Neuronal stem cell (in vitro differentiated cells): ENCODE measurements at places on chromosomes 1 and 21.

GRCh38 chr1:14296795-14297194 is 301.7 kb upstream of the KAZN start:
- H3K4me3 ChIP-seq, result no peak overlapping the region
- H3K36me3 ChIP-seq, result no peaks in the 10 kb centered on the region
- H3K27me3 ChIP-seq, result no peaks in the 10 kb centered on the region
- H3K27ac ChIP-seq, result no peak overlapping the region

DNA sequence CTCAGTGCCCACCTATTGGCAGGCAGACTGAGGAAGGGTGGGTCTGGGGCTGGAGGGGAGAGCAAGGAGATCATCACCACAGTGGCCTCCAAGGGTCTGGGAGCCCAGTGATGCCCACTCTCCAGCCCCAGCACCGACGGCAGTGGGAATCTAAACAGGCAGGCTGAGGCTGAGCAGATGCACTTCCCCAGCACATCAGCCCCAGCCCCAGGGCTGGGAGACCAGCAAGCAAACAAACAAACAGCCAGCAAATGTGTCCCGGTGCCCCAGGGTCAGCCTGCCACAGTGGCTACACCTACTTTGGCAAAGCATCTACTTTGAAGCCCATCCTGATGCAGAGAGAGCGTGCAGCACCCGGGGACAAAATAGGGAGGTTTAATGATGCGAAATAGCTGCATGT is 216.3 kb upstream of the ZC3H12A start:
- H3K27ac ChIP-seq, result no peak overlapping the region
- H3K4me1 ChIP-seq, result peaks cover 11% of the 10 kb centered on the region
- no peak overlapping the region for H3K4me3 ChIP-seq
- no peaks in the 10 kb centered on the region for H3K27me3 ChIP-seq

GRCh38 chr1:19835578-19835977 is 20.5 kb upstream of the RNF186 start:
- no peaks in the 10 kb centered on the region for H3K4me1 ChIP-seq
- no peaks in the 10 kb centered on the region for H3K36me3 ChIP-seq
- H3K4me3 ChIP-seq, result no peak overlapping the region
- H3K27ac ChIP-seq, result no peak overlapping the region
- DNase-seq, result no peak

GRCh38 chr1:42684139-42684538 is 1.9 kb downstream of the YBX1 start:
- no peak overlapping the region for H3K27ac ChIP-seq
- DNase-seq, result no peak
- peaks cover 20% of the 10 kb centered on the region for H3K36me3 ChIP-seq
- peaks cover 10% of the 10 kb centered on the region for H3K4me1 ChIP-seq
- no peaks in the 10 kb centered on the region for H3K27me3 ChIP-seq
- H3K4me3 ChIP-seq, result peak overlapping the region; percentile 68

- H3K27ac ChIP-seq, result no peak overlapping the region
- H3K4me3 ChIP-seq, result peak overlapping the region; percentile 98
- H3K36me3 ChIP-seq, result peaks cover 55% of the 10 kb centered on the region
- H3K27me3 ChIP-seq, result no peaks in the 10 kb centered on the region
- no peaks in the 10 kb centered on the region for H3K4me1 ChIP-seq
- DNase-seq, result no peak
Observed at GRCh38 chr1:204409836-204410687, 1.6 kb downstream of the PPP1R15B start.

DNA sequence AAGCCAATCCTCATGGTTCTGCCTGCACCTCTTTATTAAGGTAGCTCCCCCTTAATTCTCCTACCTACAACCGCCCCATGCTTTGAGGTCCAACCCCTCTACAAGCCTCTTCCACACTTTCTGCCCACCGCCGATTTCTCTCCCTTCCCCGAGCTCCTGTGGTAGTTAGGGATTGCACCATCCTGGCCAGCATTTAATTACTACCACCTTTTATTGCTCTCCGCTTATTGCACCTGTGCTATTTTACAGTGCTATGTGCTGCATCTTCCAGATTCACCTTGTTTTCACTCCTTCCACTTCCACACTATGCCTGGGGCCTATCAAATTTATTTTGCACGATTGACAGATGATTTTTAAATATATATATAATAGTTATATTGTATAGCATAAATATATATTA is 29.3 kb upstream of the DNAJC11 start:
- no peak overlapping the region for H3K4me3 ChIP-seq
- H3K27ac ChIP-seq, result no peak overlapping the region
- H3K27me3 ChIP-seq, result no peaks in the 10 kb centered on the region
- no peaks in the 10 kb centered on the region for H3K36me3 ChIP-seq
- DNase-seq, result no peak
- H3K4me1 ChIP-seq, result no peaks in the 10 kb centered on the region

- no peak for DNase-seq
- no peaks in the 10 kb centered on the region for H3K27me3 ChIP-seq
- no peaks in the 10 kb centered on the region for H3K4me1 ChIP-seq
- H3K36me3 ChIP-seq, result no peaks in the 10 kb centered on the region
Observed at GRCh38 chr1:52294580-52294979, 71.4 kb downstream of the CC2D1B start.

DNA sequence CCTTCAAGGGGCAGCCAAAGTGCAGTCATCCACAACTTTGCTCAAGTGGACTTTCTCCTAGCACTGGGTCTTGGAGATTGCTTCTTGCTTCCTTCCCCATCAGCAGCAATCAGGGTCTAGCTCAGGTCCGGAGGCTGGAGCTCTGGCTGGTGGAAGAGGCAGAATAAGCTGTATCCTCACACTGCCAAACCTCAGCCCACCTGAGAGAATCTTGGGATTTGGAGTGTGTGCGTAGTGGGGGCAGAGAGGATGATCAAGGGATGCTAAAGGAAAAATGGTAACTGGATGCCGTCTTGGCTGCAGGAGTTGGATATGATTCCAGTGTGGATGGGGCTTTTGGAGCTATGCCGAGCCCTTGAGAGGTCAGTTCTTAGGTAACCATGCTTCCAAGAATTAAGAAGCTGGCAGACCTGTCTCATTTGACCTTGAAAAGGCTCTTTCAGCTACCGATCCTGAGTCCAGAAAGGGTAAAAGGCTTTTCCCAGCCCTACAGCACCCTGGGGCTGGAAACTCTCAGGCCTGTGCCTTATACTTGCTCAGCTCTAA is 4.5 kb upstream of the NFASC start:
- H3K4me1 ChIP-seq, result peaks cover 12% of the 10 kb centered on the region
- H3K4me3 ChIP-seq, result no peak overlapping the region
- H3K27me3 ChIP-seq, result no peaks in the 10 kb centered on the region
- H3K36me3 ChIP-seq, result no peaks in the 10 kb centered on the region

DNA sequence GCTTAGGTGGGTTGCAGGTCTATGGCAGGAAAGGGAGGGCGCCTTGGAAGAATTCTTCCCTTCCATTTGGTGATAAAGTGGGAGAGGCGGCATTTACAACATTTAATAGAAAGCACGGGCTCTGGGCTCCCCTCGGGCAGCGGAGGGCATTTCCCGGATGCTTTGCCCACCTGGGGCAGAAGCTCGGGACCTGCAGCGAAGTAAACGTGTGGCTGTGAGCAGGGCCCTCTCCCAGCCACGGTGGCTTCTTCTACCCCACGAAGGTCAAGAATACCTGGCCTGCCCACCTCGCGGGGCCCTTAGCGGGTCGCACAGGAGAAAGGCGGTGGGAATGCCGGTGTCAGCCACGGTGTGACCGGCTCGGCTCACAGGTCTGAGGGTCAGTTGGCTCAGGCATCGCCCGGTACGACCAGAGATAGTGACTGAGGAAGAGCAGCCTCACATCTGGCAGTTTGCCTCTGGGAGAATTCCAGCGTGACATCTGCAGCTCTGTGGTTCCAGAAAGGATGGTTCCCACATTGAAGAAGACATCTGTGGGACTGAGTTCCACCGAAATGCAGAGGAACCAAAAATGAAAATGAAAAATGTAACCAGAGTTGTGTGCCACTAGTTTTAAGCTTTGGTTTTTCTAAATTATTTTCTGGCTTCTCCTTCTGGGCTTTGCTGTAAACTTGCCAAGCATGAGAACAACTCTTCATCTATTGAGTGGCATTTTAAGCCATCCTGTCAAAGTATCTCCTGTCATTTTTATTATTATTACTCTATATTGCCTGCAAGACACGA is 720 bp upstream of the F3 start:
- H3K36me3 ChIP-seq, result peaks cover 29% of the 10 kb centered on the region
- H3K4me3 ChIP-seq, result peak overlapping the region; percentile 81
- peaks cover 6% of the 10 kb centered on the region for H3K4me1 ChIP-seq

DNA sequence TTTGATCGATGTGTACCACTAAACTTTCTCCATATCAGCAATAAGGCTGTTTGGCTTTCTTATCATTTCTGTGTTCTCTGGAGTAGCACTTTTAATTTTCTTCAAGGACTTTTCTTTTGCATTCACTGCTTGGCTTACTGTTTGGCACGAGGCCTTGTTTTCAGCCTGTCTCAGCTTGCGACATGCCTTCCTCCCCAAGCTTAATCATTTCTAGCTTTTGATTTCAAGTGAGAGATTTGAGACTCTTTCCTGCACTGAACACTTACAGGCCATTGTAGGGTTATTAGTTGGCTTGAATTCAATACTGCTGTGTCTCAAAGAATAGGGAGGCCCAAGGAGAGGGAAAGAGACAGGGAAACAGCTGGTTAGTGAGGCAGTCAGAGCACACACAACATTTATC is 120.6 kb upstream of the KCND3 start:
- H3K4me1 ChIP-seq, result no peaks in the 10 kb centered on the region
- H3K27me3 ChIP-seq, result peaks cover 2% of the 10 kb centered on the region
- H3K36me3 ChIP-seq, result no peaks in the 10 kb centered on the region
- H3K27ac ChIP-seq, result no peak overlapping the region
- H3K4me3 ChIP-seq, result no peak overlapping the region
- DNase-seq, result no peak

DNA sequence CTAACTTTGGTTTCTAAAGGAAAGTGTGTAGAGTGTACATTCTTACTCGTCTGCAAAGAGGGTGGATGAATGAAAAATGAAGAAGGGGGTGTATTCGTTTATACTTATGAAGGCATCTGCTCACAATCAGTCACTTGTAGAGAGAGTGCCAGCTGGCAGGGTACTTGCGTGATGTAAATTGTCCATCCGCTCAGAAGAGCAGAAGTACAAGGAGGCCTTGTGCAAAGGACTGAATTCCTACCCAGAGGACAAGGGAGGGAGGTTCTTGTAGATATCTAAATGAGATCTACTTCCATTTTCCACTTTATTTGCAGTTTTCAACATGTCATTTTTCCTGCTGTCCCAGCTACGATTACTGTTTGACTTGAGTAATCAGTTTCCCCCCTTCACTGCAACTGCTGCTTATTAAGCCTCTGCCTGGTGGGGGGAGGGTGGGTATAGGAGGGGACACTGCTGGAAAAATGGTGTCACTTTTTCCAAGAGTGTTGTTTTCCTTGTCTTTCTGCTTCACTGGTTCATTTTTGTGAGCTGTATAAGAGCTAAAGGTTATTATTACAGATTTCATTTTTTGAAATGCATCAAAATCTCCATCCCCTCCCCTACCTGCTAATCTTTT is 67.3 kb downstream of the LAMC1 start:
- no peaks in the 10 kb centered on the region for H3K27me3 ChIP-seq
- H3K27ac ChIP-seq, result no peak overlapping the region
- no peak overlapping the region for H3K4me3 ChIP-seq

DNA sequence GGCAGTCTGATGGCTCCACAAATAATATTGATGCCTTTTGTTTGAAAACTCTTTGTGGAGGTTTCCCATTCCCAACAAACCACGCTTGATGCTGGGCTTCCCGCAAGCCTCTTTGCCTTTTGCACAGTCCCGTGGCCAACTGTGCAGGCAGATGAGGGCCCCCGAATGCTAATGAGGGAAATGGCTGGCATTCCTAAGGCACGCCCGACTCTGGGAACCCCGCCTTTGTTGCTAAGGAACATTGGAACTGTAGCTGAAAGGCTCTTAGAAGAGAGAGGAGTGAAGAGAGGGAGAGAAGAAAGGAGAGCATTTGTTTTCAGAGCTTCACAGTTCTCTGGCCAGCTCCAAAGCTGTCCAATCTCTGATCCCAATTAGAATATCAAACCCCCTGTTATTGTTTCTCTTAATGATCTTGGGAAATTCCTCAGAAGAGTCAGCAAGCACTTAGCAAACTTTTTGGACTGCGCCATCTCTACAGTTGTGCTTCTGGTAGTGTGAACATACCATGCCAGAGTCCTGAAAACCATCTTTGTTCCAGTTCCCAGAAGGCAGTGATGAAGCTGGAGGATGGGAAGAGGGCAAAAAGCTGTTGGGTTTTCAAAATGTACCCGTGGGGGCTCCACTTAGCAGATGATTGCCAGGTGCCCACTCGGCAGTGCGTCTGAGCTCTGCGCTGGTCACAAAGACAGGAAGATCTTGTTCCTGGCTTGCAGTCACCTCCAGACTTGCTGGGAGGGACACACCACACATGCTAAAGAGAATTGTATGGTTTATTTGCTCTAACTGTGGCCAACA is 60.1 kb upstream of the CYP2J2 start:
- H3K4me3 ChIP-seq, result no peak overlapping the region
- H3K27ac ChIP-seq, result no peak overlapping the region
- H3K4me1 ChIP-seq, result peaks cover 8% of the 10 kb centered on the region

- no peak overlapping the region for H3K4me3 ChIP-seq
- H3K27ac ChIP-seq, result no peak overlapping the region
- H3K36me3 ChIP-seq, result no peaks in the 10 kb centered on the region
- DNase-seq, result no peak
Observed at GRCh38 chr1:87894062-87894461, 565.4 kb downstream of the LMO4 start.

GRCh38 chr1:7425229-7425628 is 345.9 kb upstream of the VAMP3 start:
- no peaks in the 10 kb centered on the region for H3K27me3 ChIP-seq
- H3K36me3 ChIP-seq, result no peaks in the 10 kb centered on the region
- no peak overlapping the region for H3K4me3 ChIP-seq
- no peak for DNase-seq
- no peak overlapping the region for H3K27ac ChIP-seq

DNA sequence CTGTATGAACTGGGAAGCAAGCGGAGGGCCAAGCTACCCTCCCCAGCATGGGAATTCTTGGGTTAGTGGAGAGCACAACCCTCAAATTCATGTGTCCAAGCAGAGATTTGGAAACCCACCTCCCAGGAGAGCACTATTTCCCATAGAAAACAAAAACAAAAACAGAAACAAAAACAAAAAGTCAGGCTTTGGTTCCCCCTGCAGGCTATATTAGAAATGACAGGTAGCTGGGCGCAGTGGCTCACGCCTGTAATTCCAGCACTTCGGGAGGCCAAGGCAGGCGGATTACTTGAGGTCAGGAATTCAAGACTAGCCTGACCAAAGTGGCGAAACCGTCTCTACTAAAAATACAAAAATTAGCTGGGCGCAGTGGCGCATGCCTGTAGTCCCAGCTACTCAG is 10.8 kb downstream of the MINDY1 start:
- H3K4me1 ChIP-seq, result no peaks in the 10 kb centered on the region
- peaks cover 23% of the 10 kb centered on the region for H3K36me3 ChIP-seq
- no peak overlapping the region for H3K27ac ChIP-seq
- H3K4me3 ChIP-seq, result no peak overlapping the region
- no peak for DNase-seq

GRCh38 chr1:96674915-96675314 is 46.7 kb upstream of the PTBP2 start:
- no peak overlapping the region for H3K27ac ChIP-seq
- no peaks in the 10 kb centered on the region for H3K27me3 ChIP-seq
- DNase-seq, result no peak
- H3K36me3 ChIP-seq, result no peaks in the 10 kb centered on the region

GRCh38 chr21:34912022-34912945 is 136.8 kb downstream of the RUNX1 start:
- no peaks in the 10 kb centered on the region for H3K36me3 ChIP-seq
- no peaks in the 10 kb centered on the region for H3K4me1 ChIP-seq
- H3K27ac ChIP-seq, result no peak overlapping the region
- DNase-seq, result no peak
- no peak overlapping the region for H3K4me3 ChIP-seq
